ENCODE measurements at places on chromosomes 7 and 10.

DNA sequence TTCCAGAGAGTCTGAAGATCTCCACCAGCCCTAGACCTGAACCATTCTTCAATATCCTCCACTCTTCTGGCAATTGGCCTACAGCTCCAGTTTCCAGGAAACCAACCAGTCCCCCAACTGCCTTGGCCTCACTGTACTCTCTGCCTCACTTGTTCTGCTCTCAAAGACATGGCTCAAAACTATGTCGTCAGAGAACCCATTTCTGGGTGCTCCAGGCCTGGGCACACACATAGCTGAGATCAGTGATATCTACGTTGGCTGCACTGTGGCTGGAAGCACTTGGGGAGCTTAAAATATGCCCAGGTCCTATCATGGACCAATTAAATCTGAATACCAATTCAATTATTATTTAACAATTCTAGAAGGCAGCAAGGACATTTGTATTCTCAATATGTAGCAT lies 93.1 kb downstream of the COBL start:
- peaks cover 2% of the 10 kb centered on the region for H3K27me3 ChIP-seq
- no peak for DNase-seq
- H3K4me1 ChIP-seq = no peaks in the 10 kb centered on the region
- no peaks in the 10 kb centered on the region for H3K36me3 ChIP-seq

DNA sequence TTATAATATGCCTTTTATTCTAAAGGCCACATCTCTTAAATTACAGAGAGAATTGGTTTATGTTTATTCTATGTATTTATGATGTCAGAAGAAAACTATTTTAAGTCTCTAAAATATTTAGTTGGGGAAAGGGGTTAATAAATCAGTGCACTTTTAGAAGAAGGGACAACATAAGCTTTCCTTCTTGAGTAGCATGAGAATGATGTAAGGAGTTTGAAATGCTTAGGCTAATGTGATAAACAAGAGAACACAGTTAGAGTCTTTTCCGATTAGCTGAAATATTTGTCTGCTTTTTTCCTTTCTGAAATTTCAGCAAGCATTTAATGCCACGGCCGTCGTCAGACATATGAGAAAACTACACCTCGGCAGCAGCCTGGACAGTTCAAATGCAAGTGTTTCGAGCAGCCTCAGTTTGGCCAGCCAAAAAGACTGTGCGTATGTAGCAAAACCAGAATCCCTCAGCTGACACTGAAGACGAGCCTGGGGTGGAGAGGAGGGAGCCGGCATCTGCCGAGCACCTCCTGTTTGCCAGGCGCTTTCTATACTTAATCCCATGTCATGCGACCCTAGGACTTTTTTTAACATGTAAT lies 176.2 kb downstream of the CCDC3 start:
- no peaks in the 10 kb centered on the region for H3K4me1 ChIP-seq
- H3K27ac ChIP-seq = no peak overlapping the region
- H3K36me3 ChIP-seq = no peaks in the 10 kb centered on the region
- no peak for DNase-seq

- H3K4me1 ChIP-seq = no peaks in the 10 kb centered on the region
- H3K27ac ChIP-seq = no peak overlapping the region
- no peak overlapping the region for H3K4me3 ChIP-seq
These were observed 75.3 kb downstream of the NDUFB2 start for GRCh38 chr7:140771826-140772225.

DNA sequence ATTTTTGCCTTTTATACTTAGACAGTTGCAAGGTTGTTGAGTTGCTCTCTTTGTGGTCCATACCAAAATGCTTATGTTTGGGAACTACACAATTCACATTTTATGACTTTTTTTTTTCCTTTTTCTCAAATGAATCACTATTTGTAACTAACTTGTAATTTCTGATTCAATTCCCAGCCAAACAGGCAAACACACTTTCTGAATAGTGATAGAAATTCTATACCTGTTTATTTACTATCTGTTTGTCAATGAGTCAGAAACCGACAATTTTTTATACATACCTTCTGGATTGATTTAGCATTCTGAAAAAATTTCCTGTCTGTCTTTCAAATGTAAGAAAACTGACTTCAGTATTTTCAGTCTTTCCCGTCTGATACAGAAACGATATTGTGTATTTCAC lies 69.1 kb downstream of the MBL2 start:
- H3K4me3 ChIP-seq = no peak overlapping the region
- H3K27ac ChIP-seq = no peak overlapping the region
- H3K4me1 ChIP-seq = no peaks in the 10 kb centered on the region
- DNase-seq = no peak
- H3K27me3 ChIP-seq = no peaks in the 10 kb centered on the region

- no peaks in the 10 kb centered on the region for H3K36me3 ChIP-seq
- H3K27ac ChIP-seq = no peak overlapping the region
- no peaks in the 10 kb centered on the region for H3K4me1 ChIP-seq
- H3K4me3 ChIP-seq = no peak overlapping the region
- H3K27me3 ChIP-seq = no peaks in the 10 kb centered on the region
These were observed 13.0 kb downstream of the OR9A2 start for GRCh38 chr7:143013893-143014292.

GRCh38 chr7:133354546-133355324 lies 101.9 kb downstream of the EXOC4 start:
- DNase-seq = no peak
- H3K27ac ChIP-seq = no peak overlapping the region
- no peak overlapping the region for H3K4me3 ChIP-seq
- H3K27me3 ChIP-seq = no peaks in the 10 kb centered on the region
- H3K36me3 ChIP-seq = peaks cover 10% of the 10 kb centered on the region
